ENCODE measurements at places on chromosomes 4 and X. TPM values are rescaled to one million over a fixed set of nuclear protein-coding genes. Genes with fewer than 3 reads are reported as not detected.

KLB gene
- total RNA-seq = not detected

S100P gene
- 33.4 TPM for total RNA-seq

ADH1A gene
- total RNA-seq = 5.4 TPM

SPIN3 gene
- total RNA-seq = 12.5 TPM

PRSS48 gene
- total RNA-seq = not detected

RAI2 gene
- total RNA-seq = 45.7 TPM

SLC9B2 gene
- 9.3 TPM for total RNA-seq

PPAT gene
- 5.8 TPM for total RNA-seq

OCIAD2 gene
- total RNA-seq = 115 TPM

SPP1 gene
- 3,399 TPM for total RNA-seq

NXF2 gene
- total RNA-seq = not detected
